ENCODE measurements at places on chromosomes 16 and 17.

DNA sequence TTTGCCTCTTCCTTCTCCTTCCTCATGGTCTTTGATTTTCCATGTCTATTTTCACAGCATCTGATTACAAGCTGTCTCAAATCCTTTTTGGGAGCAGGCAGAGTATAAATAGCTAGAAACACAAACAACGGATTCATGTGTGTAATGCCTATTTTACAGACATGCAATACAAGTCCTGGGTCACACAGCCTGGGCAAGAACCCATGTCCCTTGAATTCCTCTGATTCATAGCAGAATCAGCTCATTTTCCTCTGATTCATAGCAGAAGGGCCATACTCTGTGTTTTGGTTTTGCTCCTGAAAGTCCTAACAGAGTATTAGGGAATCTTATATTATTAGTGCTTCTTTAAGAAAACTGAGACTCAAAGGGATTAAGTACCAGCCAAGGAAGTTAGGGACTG is 71.3 kb downstream of the IRX5 start:
- DNase-seq = peak; percentile 5

DNA sequence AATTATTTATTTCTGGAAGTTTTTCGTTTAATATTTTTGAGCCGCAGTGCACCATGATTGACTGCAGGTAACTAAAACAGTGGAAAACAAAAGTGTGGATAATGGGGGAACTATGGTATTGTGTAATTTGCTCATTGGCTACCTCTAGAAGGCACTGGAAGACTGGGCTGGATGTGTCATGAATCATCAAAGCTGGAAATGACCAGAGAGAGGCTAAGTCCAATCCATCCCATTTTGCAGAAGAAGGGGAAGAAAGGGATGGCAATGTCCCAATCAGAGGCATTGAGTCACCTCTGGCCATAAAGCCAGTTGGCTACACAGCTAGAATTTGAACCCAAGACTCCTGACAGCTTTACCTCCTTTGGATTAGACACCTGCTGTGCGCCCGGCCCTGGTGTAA is 29.3 kb downstream of the GLP2R start:
- DNase-seq = no peak

GRCh38 chr16:52489894-52490293 is 57.0 kb downstream of the TOX3 start:
- no peak for DNase-seq

- peak; percentile 53 for DNase-seq
These were observed 448.9 kb upstream of the ERCC4 start for GRCh38 chr16:13471036-13471435.
